ENCODE measurements at places on chromosomes 13 and 19.

DNA sequence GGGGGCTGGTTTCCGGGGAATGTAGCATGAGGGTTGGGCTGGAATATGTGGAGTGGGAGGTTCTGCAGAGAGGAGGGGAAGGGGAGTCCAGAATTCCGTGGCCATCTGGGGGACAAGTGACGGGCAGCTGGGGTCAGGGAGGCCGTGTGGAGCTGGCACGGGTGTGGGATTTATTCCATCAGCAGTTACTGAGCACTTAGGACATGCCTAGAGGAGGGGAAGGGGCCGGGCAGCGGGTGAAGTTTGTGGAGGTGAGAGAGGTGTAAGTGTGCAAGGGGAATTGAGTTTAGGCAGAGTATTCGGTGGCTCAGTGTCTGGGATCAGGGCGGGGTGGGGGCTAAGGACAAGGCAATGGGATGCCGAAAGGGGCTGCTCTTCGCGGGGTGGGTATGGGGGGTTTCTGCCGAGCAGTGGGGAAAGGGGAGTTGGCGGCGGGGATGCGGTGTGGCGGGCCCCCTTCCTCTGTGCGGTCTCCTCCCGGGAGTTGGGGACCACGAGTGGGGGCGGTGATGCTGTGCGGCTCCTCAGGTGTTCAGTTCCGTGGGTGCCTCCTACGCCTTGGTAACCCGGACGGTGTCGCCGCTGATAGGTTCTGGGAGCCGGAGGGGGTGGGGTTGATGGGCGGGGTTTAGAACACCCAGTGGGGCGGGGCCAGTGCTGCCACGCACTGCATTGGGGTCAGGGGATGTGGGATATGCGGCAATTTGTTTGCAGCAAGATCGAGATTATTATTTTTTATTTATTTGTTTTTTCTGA lies 5.4 kb downstream of the CCDC61 start:
- peak; percentile 73 for DNase-seq

DNA sequence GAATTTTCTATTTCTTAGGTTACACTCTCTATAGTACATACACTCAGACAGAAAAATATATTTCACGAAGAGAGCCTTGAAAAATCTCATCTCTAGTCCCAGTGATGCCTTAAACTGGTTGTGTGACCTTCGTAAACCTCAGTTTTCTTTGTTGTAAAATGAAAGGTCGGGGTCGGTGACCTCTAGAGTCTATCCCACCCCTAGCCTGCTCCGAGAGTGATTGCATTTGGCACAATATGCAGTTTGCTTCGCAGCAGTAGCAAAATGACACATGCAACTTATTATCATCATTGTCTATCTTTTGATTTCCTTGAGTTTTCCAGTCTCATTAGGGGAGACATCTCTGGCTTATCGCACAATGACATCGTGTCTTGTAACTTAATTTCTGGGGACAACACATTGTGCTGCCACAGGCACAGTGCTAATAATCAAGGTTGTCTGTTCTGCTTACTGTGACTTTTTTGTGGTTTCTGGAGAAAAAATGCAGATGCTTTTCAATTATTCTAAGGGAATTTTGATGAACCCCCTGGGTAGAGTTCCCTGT lies 115.0 kb downstream of the GGACT start:
- no peak for DNase-seq

- peak; percentile 38 for DNase-seq
These were observed 36.4 kb upstream of the IGFL1 start for GRCh38 chr19:46192992-46193650.

GRCh38 chr13:99123101-99124045 lies 77.3 kb upstream of the UBAC2 start:
- DNase-seq = no peak

DNA sequence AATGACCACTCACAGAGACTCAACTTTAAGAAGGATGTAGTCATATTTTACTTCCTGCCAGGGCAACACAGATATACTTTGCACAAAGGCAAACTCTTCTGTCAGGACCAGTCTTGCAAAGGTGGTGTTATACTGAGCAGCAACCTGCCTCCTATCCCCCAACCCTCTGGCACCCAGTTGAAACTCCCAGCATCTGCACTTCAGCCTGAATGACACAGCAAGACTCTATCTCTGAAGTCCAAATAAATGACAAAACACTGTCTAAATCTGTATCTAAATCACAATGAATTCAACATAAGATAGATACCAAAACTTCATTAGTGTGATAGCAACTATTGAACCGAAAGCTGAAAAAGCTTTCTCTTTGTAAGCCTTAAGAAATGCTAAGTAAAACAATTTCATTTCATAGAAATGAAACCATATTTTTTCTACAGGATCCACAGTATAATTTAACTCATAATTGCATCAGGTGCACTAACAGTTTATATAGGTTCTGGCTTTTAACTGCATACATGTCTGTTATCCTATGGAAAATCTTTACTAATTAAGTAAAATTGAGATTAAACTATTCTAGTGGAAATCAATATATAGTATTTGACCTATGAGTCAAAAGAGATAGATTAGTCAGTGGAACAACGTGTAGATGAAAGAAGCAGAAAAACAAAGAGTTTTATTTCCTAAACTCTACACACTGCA lies 163.7 kb downstream of the TBC1D4 start:
- DNase-seq = peak; percentile 41

GRCh38 chr19:32902448-32902847 lies 32.9 kb upstream of the SLC7A9 start:
- DNase-seq = no peak

DNA sequence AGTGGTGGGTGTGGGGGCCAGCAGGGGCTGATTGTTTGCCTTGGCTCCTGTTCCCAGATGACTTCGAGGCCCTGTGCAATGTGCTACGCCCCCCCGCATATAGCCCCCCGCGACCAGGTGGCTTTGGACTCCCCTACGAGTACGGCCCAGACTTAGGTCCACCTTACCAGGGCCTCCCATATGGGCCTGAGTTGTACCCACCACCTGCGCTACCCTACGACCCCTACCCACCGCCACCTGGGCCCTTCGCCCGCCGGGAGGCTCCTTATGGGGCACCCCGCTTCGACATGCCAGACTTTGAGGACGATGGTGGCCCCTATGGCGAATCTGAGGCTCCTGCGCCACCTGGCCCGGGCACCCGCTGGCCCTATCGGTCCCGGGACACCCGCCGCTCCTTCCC lies 25.7 kb downstream of the LTBP4 start:
- no peak for DNase-seq

- no peak for DNase-seq
These were observed 12.4 kb upstream of the JUND start for GRCh38 chr19:18293642-18294466.

DNA sequence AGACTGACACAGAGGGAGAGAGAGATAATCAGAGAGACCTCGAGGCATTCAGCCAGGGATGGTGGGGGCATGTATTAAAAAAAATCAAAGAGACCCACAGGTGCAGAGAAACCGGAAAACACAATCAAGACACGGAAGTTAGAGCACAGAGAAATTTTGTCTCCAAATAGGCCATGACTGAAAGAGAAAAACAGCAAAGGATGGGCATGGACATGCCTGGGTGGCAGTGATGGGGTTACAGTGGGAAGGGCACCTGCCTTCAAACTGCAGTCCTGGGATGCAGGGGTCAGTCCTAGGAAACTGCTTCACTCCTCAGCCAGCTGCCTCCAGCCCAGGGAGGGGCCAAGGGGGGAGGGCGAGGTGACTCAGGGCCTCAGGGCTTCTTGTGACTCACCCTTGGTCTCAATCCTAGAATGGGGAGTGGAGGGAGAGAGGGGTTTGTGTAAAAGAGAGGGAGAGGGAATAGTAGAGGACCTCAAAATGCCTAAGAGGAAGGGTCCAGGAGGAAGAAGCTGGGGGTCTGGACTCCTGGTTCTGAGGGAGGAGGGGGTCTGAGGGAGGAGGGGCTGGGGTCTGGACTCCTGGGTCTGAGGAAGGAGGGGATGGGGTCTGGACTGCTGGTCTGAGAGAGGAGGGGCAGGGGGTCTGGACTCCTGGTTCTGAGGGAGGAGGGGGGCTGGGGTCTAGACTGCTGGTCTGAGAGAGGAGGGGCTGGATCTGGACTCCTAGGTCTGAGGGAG lies 3.6 kb upstream of the KCNN4 start:
- DNase-seq = peak; percentile 83

DNA sequence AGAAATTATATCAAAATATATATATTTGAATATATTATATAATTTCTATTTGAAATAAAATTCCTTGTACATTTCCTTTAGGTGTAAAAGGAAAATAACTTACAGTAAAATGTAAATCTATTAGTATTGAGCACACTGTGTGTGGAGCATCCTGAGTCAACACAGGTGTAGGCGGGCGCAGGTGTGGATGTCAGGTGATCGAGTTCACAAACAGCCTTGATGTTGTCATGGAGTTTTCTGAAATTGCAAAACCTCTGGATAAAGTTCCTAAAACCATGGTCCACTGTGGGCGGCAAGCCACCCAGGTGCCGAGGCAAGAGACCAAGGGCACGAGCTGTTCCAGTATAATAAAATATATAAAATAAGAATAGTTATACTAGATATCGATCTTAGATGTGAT lies 27.7 kb upstream of the MCF2L start:
- no peak for DNase-seq

DNA sequence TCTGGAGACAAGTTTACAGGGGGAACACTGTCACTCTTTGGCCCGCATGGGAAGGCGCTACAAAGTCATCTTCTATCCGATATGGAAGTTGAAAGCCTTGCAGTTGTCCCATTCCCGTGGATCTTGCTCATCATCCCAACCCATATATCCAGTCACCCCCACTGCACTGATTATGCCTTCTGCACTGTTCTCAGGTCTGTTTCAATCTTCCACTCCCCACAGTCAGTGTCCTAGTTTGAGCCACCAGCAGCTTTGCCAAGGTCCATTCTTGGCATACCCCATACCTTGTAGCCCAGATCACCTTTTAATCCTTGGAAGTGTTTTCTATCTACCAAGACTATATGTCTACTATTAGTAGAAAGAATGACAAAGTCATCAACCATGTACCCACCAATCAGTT lies 88.1 kb downstream of the MIPEP start:
- DNase-seq = no peak

DNA sequence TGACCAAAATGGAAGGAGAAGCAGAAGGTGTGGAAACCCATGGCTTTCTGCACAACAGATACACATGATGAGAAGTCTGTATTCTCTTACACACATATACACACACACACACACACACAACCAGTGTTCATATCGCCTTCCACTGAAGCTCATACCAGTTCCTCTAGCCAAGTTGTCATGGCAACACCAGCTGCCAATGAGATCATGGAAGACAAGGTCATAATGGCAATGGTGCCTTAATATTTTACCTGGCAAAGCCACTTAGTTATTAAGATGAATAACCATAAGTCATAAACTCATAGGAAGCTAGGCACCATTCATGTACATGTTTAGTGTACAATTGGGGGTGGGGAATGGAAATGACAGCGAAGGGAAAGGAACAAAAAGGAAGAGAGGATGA lies 2.6 kb upstream of the DHRS12 start:
- no peak for DNase-seq

Measured in stimulated activated CD4-positive, alpha-beta T cell treated with anti-CD3 and anti-CD28 coated beads, Interleukin-15, amount 100 ng/mL, for 24 hours (primary cell).